ENCODE measurements at places on chromosomes 4 and X.

GRCh38 chr4:5266991-5267390 lies 215.7 kb downstream of the STK32B start:
- DNase-seq, result no peak

GRCh38 chr4:121686255-121686654 lies 10.5 kb downstream of the ANXA5 start:
- no peak for DNase-seq

DNA sequence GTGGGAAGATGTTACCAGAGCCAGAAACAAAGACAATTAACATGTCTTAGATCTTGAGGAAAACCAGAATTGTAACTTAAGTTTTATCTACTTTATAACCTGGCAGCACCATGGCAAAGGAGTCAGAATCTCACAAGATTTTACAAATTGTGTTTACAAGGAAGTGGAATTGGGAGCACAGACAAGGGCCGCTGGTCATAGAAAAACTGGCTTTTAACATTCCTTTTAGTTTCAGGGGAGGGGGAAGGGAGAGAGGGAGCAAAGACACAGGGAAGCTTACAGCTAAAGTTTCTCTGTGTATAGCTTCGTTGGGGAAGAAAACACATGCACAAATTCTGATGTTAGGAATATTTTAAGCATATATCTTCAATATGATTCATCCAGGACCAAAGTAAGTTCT lies 10.3 kb upstream of the UGT2B11 start:
- no peak for DNase-seq

- no peak for DNase-seq
Measured at GRCh38 chr4:170109586-170110284, 20.0 kb upstream of the AADAT start.

- no peak for DNase-seq
Measured at GRCh38 chr4:86848136-86848535, 1.0 kb downstream of the SLC10A6 start.

DNA sequence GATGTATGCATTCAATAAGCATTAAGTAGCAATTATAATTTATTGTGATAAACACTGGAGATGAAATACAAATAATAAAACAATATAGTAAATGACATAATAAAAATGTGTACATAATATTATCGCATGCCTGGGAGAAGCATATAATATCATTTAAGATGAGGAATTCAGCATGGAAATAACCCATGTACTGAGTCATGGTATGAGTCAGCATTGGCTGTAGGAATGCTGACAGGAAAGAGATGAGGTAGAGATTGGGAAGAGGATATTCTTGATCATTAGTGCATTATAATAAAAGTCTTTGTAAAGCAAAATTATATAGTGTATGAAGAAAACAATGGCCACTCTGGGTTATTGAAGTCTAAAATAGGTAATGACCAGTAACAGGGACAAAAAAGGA lies 82.8 kb downstream of the MAGEB10 start:
- no peak for DNase-seq

DNA sequence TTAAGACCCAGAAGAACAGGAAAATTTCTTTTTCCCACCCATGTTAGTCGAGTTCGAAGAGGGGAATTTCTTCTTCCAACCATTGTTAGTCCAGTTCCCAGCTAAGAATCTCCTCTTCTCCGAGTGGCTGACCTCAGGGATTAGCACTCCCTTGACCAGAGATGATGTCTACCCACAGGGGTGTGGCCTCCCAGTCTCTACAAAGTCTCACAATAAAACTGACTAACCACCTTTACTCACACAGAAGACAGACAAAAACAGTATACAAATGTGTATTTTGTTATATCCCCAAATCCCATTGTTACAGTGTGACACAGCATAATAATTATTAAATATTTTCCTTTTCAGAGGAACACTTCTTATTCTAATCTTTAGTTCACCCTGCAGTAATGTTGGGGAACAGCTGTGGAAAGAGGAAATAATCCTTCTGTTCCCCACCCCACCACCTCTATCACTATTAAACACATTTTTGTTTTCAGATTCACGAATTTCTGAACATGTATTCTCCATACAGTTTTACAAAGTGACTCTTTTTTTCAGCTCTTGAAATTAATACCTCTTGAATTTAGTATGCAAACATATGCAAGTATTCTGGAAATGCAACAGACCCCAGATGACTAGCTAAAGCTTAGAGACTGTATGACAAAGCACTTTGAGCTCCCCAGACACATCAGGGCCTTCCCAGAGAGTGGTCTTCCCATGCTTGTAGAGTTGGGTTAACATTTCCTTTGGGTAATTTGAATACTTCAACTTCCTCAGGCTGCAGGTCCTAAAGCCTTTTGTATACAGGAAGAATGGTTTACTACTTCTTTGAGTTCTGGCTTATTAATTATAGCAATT lies 62.5 kb upstream of the NFKB1 start:
- no peak for DNase-seq

DNA sequence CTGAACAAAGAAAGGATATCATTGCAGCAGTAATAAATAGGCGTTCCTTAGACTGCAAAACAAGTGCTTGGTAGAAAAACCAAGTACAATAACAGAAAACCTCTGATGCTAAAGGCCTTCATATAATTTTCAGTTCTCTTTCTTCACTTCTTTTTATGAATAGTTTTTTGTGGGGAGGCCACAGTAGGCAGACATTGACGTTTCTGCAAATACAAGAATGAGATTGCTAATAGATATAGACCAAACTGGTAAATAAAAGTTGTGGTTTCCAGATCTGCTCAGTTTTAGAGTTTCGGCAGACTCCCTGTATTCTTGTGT lies 57.0 kb upstream of the RAP1GDS1 start:
- DNase-seq, result no peak

DNA sequence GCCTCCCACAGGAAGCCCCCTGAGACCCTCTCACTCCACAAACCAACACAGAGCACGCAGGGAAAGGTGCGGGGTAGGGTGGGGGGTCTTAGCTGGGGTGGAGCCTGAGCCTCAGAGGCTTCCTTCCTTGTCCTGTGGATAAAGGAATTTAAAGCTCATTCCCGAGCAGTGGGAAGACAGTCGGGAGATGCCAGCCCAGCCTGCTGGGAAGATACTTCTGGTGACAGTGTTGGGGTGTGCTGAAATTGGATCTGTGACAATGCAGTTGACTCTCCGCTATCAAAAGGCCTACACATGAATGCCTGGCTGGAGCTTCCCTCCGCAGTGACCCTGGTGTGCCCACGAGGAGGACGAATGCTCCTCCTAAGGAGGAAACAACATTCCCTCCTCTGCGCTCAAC lies 45.5 kb downstream of the JAKMIP1 start:
- no peak for DNase-seq

GRCh38 chrX:8183346-8183745 lies 12.3 kb upstream of the VCX2 start:
- no peak for DNase-seq
